Fibroblast of gingiva (primary cell): ENCODE measurements at places on chromosomes 4 and X.
A peak's percentile ranks its signal among the peaks of the same experiment; 100 is the strongest.

- DNase-seq, result no peak
These were observed 1216.8 kb upstream of the PABPC4L start for GRCh38 chr4:135418353-135418752.

DNA sequence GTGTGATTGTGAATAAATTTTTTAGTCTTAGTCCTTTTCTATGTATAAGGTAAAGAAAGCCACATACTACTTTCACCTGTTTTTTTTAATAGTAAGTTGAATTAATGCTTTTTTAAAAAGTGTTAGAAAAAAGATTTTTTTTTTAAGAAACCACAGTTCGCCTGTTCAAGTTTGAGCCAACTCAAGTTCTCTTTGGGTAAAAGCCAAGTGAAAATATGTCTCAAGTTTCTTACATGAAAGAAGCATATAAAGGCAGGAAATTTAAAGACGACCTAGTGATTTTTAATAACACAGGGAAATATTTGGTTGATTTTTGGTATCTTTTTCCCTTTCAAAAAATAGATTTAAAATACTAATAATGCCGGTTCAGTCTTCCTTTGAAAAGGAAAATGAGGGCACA, 369.9 kb upstream of the NR3C2 start:
- no peak for DNase-seq

DNA sequence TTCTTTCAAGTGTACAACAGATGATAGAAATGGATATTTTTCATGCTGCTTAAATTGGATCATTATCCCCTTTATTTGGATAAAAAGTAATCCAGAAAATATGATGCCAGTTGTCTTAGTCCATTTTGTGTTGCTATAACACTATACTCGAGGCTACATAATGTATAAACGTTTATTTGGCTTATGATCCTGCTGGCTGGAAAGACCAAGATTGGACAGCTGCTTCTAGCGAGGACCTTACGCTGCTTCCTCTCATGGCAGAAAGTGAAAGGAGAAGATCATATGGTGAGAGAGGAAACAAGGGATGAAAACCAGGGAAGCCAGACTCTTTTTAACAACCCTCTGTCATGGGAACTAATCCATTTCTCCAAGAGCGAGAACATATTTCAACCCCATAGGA, 102.7 kb downstream of the TRAM1L1 start:
- DNase-seq, result no peak

DNA sequence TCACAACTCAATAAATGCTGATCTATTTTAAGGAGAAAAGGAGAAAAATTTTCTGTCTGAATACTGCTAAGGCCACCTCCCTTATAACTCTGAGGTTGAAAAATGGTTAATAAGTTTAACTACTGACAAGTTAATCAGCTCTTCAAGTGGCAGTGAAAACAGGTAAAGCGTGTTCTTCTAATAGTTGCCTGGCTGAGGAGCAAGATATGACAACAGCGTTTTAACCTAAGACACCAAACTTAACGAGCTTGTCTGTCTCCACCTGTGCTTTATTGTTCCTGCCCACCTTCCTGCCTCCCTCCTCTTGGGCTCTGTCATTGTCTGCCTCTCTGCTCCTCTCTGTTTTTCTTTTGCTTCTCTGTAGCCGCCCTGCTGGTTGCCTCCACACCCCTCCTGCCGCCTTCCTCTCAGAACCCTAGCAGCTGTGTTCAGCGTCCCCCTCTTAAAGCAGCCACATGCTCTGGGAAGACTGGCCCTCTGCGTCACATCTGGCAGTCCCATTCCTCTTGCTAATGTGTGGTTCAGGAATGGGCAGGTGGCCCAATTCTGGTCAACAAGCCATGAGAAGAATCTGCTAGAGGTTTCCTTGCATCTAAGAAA, 4.3 kb upstream of the TSPAN5 start:
- DNase-seq, result peak; percentile 28

DNA sequence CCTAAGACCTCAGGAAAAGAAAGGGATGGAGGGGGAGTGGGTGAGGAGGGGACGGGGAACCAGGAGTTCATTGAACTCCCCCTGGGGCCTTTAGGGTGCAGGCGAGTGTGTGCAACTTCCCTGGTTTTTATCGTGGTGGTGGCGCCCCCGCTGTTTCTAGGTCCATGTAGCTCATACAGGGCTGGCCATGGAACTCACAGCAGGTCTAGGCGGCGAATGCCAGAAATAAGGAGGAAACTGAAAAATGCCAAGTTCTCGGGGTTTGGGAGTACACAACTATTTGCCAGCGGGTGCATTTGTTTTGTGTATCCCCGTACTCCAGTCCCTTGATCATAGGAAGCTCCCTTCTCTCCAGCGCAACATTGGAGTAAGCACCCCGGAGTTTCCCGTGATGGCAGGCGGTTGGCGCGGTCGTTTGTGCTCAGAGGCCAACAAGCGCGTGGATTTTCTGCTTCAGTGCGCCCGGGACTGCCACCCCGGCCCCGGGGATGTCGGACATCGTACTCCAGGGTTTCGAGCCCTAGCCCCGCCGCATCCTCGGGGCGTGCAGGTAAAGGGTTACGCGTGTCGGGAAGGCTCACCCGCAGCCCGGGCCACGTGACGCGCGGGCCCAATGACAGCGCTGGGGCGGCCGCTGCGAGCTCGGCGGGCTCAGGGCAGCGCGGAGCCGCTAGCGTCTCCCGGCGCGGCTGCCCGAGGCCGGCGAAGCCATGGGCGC, 208.9 kb downstream of the NWD2 start:
- no peak for DNase-seq

DNA sequence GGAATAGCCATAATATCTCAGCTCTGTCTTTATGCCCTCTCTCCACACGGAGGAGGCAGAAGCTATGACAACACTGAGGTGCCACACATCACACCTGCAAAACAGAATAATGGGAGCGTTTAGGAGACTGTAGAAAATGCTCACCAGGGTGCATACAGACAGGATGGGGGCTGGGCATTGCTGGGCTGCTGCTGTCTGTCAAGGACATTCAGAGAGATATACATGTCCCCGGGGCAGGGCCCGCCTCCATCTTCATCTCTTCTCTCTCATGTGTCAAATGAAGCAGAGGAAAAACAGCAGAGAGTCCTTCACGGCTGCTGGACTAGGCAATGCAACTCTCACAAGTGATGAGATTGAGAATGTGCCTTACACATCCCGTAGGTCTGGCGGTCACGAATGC, 65.3 kb upstream of the DHRSX start:
- DNase-seq, result no peak

GRCh38 chrX:152904151-152905080, 6.5 kb downstream of the ZNF185 start:
- peak; percentile 15 for DNase-seq

GRCh38 chrX:54633641-54634040, 103.6 kb downstream of the GNL3L start:
- peak; percentile 14 for DNase-seq

- DNase-seq, result peak; percentile 6
These were observed 53.8 kb downstream of the VSIG4 start for GRCh38 chrX:65985922-65986588.

GRCh38 chr4:10162341-10163000, 45.9 kb upstream of the WDR1 start:
- no peak for DNase-seq

- no peak for DNase-seq
These were observed 136.9 kb upstream of the VCX start for GRCh38 chrX:7706032-7706431.

- DNase-seq, result peak; percentile 32
These were observed 26.9 kb downstream of the ARSJ start for GRCh38 chr4:113952452-113953029.

- peak; percentile 9 for DNase-seq
These were observed 131.6 kb downstream of the PDS5A start for GRCh38 chr4:39846120-39846519.

DNA sequence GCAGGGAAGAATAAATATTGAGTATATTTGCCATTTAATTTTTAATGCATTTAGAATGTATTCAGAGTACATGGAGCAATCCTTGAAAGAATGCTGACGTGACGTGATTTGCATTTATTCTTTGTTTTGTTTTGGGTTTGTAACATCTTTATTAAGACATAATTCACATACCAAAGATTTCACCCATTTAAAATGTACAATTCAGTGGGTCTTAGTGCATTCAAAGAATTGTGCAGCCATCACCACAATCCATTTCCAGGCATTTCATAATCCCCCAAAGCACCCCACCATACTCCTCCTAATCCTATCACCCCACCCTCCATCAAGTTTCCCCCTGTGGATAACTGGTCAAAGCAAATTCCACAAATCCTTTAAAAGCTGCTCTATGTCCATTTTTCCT, 87.4 kb downstream of the FAM9B start:
- peak; percentile 3 for DNase-seq

GRCh38 chr4:6489927-6490326, 17.5 kb upstream of the PPP2R2C start:
- no peak for DNase-seq

- DNase-seq, result peak; percentile 3
These were observed 277.3 kb upstream of the HAND2 start for GRCh38 chr4:173807347-173807746.

DNA sequence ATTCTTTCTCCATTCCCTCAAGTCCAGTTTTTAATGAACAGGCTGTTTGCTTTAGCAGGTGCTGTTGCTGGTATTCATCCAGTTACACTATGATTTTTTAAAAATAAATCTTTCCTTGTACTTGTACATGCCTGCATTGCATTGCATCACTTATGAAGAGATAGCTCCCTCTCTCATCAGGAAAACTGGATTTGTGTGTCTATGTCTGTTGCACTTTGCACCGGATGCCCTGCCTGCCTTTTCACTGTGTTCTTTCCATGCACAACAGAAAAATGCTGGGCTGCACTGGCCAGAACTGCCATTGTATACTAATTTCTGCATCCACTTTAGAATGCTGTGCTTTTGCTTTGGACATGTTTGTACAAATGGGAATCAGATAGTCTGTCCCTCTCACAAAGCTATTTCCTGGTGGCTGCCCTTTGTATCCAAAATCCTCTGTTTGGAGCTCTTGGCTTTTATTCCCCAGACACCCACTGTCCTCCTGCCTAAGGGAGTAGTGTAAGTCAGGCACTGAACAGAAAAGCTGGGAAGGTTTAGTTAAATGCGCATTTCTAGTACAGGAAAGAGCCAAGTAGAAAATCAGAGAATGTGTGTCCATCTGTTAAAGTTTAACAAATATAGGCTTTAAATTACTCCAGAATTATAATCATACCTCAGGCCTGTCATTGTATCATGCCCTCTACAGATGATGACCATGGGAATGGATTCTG, 119.1 kb downstream of the MBNL3 start:
- DNase-seq, result no peak

- DNase-seq, result no peak
These were observed 227.7 kb downstream of the BCOR start for GRCh38 chrX:39869846-39870601.

DNA sequence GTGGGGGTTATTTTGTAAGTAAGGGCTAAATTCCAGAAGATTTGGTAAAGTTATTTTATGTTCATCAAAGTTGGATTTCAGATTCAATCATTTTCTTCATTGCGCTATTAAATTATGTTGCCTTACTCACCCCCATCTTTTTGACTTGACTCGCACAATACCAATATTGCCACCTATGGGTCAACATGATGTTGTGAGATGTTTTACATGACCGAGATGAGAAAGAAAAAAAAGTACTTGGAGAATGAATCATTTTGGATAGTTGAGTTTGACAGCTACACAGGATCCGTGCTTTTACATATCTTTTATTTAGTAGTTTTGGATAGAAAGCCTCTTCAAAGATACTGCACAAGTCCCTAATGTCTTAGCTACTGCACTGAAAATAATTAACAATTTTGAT, 224.2 kb upstream of the EMCN start:
- peak; percentile 56 for DNase-seq
